ENCODE measurements at places on chromosomes 5 and 9. TPM values are rescaled to one million over a fixed set of nuclear protein-coding genes. Genes with fewer than 3 reads are reported as not detected.

GRCh38 chr9:34430843-34431437 is 27.4 kb downstream of the FAM219A start:
- peak; percentile 91 for DNase-seq

- no peak for DNase-seq
Observed at GRCh38 chr5:9787861-9788600, 157.9 kb upstream of the TAS2R1 start.

DNA sequence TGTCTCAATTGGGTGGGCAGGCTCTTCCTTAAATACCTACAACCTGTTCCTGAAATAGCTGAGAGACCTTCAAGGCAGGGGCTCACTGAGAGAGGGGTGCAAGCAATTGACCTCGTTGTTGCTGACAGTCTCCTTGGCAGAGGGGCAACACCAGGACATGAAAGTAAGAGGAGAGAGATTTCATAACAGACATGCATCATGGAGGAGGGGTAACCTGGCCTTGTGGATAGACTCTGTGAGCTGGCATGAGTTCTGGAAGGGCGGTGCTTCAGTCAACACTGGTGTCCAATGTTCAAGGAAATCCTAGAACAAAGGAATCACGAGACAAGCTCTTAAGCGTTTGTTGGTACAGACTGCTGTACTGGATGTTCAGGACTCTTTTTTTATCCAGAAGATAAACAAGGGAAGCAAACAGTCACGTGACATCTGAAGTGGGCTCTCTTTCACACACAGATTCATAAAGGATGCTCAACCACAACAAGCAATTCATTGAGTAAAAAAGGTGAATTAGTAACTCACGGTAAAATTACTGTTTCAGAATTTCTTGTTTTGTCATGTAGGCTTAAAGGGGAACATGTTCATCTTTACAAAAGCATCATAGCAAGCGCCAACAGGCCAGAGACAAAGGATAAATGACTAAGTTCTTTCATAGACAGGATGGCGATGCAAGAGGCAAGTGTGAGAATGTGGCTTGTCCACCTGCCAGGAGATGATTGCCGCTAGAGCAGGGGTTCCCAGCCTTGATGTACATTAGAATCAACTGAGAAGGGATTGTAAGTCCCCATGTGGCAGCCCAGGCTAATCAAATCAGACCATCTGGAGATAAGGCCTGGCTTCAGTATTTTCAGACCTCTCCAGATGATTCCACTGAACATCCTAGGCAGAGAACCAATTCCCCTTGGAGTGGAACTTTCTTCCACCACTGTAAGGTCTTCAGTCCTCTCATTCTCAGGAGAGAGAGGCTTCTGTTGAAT is 20.7 kb downstream of the ANKRA2 start:
- DNase-seq: no peak

GRCh38 chr5:177446200-177447065 is at the start of gene PRR7:
TSS of gene PRR7 (plus strand) at chr5:177446814. CDS start at chr5:177455068, 8,254 bp downstream.
- DNase-seq: peak; percentile 39

- DNase-seq: no peak
Observed at GRCh38 chr9:113958556-113958955, 82.4 kb downstream of the ZNF618 start.

DNA sequence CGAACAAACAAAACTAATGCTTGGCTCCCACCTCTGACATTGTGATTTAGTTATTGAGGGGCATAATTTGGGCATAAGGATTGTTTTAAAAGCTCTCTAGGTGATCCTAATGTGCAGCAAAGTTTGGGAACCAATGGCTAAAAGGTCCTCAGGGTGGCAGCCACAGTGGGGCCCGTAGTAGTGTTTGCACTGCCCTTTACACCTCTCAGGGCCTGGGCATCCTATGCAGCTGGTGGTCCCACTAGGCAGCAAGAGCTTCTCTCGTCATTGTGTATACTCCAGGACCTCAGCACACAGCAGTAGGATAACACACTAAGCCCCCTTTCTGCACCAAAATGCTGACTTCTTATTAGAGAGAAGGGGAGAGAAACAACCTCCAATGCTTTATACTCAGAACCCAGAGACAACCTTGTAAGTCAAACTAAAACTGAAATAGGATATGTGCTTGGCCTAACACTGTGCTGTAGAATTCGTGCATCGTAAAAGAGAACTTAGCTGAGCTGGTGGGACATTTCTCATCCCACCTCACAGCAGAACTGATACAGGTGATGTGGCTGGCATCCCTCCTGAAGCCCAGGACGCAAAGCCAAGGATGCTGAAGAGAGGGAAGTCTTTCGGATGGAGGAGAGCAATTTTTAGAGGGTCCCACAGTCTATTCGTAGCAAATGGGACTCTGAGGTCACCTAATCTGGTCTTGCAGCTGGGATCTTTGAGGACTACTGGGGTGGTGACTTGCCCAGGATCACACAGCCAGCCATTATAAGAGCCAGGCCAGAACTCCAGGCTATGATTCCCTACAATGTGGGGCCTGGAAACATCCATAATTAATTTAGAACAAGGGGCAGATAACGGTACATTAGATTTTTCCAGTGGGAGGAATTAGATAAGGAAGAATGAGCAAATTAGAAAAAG is 1.2 kb downstream of the GLRX start:
- peak; percentile 15 for DNase-seq

GRCh38 chr5:10250806-10251276 is 761 bp downstream of the CCT5 start:
- peak; percentile 24 for DNase-seq

DNA sequence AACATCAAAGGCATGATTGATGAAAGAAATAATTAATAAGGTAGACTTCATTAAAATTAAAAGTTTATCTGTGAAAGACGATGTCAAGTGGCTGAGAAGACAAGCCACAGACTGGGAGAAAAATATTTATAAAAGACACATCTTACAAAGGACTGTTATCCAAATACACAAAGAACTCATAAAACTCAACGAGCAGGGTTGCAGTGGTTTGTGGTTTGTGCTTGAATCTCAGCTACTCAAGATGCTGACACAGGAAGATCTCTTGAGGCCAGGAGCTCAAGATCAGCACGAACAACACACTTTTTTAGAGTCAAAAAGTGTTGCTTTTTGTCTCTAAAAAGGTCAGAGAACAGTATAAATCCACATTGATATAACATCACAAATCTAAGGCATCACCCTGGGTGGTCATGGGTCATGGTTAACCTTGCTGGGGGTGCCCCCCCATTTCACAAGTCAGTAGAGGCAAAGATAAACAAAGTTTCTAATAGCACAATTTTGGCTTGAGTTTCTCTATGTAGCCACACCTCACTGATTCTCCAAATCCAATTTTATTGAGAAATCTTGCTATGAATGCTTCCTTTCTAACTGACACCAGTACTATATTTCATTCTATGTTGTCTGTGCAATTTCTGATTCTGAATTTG is 342.9 kb upstream of the RPS23 start:
- DNase-seq: no peak

- DNase-seq: no peak
Observed at GRCh38 chr9:35679766-35680330, 6.1 kb downstream of the CA9 start.

DNA sequence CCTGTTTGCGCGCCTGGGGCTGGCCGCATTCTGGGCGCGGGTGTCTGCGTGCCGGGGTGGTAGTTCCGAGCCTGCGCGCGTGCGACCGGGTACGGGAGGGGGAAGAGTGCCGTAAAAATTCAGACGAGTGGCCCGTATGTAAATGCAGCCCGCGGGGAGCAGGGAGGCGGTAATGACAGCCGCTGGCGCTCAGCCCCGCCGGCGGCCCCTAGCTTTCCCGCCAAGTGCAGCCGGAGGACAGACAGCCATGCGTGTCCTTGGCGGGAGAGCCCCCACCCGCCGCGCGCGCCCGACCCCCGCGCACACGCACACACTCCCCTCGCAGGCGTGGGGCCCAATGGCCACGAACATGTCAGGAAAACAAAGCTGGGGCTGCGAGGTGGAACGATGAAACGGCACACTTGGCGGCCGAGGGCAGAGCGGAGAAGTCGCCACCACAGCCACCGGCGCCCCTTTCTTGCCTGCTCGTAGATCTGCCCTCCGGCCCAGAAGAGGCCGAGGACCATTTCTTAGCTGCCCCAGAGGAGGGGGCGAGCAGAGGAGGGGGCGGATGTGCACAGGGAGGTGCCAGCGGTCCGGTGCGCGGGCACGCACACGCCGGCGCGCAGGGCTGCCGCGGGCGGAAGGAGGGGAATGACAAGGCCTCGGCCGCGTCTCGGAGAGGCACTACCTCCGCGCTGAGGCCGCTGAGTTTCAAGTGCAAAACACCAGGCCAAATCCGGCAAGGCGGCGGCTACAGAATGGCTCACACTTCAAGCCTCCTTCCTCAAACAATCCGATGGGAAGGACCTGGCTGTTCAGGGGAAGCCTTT is 208.4 kb downstream of the MEF2C start:
- no peak for DNase-seq

DNA sequence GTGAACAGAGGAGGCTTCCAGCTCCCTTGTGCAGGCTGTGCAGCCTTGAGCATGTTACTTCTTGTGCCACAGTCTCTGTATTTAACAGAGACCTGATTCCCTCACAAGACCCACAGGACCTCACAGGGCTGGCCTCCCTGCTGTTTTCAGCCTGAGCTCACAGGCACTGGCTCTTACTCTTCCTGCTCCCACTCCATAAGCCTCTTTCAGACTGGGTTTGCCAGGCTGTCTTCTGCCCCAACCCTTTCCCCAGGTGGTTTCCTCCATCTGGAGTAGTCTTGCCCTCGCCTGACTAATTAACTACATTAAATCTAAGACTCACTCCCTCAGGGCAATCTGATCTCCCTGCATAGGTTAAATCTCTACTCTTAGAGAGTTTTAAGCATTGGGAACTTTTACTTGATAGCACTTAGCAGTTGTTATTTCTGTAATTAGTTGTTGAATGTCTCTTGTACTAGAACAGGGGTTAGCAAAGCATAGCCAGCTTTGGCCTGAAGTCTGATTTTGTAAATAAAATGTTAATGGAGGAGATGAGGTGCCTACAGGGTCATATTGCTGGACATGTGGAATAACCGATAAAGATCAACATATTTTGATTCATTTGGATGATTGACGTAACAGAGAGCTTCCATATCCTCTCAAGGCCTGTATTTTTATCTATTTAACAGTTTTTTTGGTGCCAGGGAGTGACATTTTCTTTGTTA is 28.6 kb upstream of the SPATA31E1 start:
- no peak for DNase-seq

GRCh38 chr9:89441986-89442385 is 55.9 kb downstream of the SEMA4D start:
- no peak for DNase-seq

GRCh38 chr9:81636255-81636599 is 53.1 kb downstream of the TLE1 start:
- no peak for DNase-seq

- peak; percentile 40 for DNase-seq
Observed at GRCh38 chr9:127014216-127014909, 99.8 kb downstream of the RALGPS1 start.

DNA sequence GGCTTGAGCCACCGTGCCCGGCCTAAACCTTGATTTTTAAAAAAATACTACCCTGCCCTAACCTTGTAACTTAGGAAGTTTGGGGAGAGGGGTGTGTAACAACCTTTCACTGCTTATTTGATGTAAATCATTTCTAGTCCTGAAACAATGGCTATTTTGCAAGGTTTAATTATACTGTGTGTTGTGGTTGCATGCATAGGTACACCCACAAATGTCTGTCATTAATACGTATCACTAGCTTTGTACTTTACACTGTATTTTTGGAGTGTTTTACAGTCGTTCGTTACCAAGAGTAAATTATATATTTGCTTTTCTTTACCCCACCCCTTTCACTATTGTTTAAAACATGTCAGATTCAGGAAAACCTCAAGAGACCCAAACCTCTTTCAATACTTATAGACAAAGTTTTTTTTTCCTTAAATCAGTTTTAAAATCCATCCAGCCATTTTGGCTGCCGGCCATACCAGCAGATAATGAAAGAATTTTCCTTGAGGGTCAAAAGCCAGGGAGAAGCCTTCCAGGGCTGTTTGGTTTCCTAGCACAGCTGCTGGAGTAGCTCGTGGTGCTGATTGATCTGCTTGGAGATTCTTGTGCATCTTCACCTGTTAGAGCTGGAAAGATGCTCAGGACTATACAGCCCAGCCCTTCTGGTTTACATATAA is 50.7 kb downstream of the DOCK8 start:
- DNase-seq: no peak

The NUTM2F gene
- not detected for total RNA-seq

The GABBR2 gene
- 0.16 TPM for total RNA-seq

The TRIM36 gene
- 0.36 TPM for total RNA-seq

The FCN1 gene
- not detected for total RNA-seq

The FBN2 gene
- total RNA-seq: 45.1 TPM

The CCL27 gene
- total RNA-seq: not detected

The C5orf58 gene
- not detected for total RNA-seq

The NKD2 gene
- 0.81 TPM for total RNA-seq

The TRIM7 gene
- total RNA-seq: 0.74 TPM

The TAL2 gene
- total RNA-seq: not detected

The GDNF gene
- 0.54 TPM for total RNA-seq

Data from fibroblast of the aortic adventitia (primary cell).